CD4-positive, alpha-beta T cell treated with Interleukin-15 for 4 hours (primary cell): ENCODE measurements at places on chromosomes 7 and 10.

- no peak for DNase-seq
These were observed 147.3 kb downstream of the NRBF2 start for GRCh38 chr10:63280386-63280785.

DNA sequence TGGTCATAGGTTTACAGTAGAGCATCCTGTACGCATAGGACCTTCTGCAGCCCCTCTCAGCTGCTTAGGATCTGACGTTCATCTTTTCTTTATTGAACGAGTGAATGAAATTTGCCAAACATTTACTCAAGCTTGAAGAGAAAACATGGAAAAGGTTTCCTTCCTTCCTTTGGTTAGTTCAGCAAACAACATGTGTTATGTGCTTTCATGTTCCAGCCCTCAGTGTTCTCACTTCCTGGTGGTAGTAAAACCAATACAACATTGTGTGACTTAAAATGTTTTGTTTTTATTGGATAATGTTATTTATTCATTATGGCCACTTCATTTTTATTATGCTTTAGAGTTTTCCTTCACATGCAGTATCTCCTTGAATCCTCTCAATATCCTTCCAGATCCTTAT is 1.4 kb upstream of the CDCA7L start:
- no peak for DNase-seq

- DNase-seq, result no peak
These were observed 830 bp downstream of the IMPDH1 start for GRCh38 chr7:128408709-128409595.

GRCh38 chr7:105399043-105399725 is 10.5 kb upstream of the SRPK2 start:
- no peak for DNase-seq

DNA sequence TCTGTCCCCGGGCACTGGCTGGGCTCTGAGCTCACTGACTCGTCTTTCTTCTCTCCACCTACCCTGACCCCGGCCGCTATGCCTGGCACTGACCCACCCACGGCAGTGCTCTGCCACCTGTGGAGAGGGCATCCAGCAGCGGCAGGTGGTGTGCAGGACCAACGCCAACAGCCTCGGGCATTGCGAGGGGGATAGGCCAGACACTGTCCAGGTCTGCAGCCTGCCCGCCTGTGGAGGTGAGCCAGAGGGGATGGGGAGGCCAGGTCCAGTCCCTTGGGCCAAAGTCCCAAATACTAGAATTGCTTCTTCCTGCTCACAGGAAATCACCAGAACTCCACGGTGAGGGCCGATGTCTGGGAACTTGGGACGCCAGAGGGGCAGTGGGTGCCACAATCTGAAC is 27.3 kb downstream of the TBATA start:
- no peak for DNase-seq

- DNase-seq, result no peak
These were observed 474.4 kb upstream of the GALNT17 start for GRCh38 chr7:70657571-70657970.

GRCh38 chr10:2964632-2965296 is 102.6 kb upstream of the PFKP start:
- DNase-seq, result no peak

DNA sequence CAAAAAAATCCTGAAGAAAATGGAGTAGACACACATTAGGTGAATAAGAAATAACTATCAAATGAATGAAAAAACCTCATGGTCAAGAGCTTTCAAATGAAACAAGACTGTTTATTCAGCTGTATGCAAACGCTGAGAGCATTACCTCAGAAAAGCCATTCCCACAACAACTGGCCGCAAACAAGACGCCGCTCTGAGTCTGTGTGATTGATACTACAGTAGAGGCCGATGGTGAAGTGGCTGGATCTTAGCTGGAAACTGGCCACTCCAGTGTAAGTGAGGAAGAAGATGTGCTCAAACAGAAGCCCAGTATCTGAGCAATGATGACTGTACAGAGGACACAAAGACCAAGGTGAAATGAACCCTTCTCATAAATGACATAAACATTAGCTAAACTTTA is 252.4 kb upstream of the GHITM start:
- no peak for DNase-seq
